ENCODE measurements at places on chromosomes 2 and 18.

DNA sequence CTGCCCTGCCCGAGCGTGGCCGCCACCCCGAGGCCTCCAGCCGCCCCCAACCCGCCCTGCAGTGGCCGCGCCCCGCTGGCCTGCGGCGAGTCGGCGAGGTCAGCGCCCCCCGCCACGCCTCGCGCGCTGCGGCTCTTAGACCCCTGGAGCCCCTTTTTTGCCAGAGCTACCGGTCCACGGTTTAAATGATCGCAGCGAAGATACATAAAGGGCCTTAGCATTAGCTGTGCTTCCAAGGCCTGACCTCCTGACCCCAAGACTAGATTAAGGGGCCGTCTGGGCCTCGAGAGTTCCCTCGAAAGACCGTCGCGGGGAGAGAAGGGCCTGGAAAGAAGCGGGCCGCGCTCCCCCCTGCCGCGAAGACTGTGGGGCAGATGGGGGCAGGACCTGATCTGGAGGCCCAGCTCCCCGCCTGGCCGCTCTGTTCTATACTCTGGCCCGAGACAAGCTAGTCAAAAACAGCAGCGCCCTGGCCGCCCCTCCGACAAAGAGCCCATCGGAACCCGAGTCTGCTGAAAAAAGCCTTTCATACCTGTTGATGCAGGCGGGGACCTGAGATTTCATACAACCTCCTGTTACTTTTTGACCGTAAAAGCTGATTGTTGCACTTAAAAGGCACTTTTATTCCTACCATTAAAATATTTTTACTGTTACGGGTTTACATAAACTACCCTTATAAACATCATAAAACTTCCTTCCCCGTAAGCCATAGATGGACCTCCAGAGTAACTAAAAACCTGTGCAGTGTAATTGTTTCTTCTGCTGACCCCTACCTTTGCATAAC, 68.7 kb upstream of the PSMD14 start:
- DNase-seq, result no peak

DNA sequence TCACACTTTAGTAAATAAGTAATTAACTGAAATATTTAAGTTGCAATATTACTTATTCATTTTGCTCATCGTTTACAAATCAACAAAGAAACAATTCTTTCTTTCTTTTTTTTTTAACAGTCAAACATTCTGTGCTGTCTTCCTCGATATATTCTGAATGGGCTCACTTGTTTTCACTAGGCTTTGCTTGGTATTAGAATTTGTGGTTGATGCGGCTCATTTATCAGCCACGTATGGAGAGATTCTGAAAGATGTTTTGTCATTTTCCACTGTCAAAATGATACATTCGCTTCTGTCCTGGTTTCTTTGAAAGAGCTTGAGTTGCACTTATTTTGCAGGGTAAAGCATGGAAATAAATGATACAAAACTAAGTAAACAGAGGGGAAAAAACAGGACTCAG, 323.7 kb downstream of the LRRTM1 start:
- DNase-seq, result no peak

GRCh38 chr2:217061916-217062505, 202.1 kb upstream of the TNP1 start:
- DNase-seq, result no peak

DNA sequence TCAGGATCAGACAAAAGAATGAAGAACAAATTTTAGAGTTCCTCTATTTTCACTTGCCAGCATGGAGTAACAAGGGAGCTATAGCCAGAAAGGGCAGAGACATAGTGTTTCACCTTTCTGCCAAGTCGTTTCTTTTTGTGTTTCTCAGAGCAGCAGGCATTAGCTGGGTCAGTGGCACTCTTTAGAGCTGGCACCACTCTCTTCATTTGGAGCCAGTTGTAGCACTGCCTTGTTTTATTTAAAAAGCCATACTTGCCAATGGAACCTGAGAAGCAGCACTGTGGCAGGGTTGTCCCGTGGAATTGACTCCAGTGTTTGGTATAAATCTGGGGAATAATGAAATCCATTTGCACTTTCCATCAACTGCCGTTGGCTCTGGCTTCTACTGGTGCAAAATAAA, 64.0 kb downstream of the LRRTM4 start:
- no peak for DNase-seq

DNA sequence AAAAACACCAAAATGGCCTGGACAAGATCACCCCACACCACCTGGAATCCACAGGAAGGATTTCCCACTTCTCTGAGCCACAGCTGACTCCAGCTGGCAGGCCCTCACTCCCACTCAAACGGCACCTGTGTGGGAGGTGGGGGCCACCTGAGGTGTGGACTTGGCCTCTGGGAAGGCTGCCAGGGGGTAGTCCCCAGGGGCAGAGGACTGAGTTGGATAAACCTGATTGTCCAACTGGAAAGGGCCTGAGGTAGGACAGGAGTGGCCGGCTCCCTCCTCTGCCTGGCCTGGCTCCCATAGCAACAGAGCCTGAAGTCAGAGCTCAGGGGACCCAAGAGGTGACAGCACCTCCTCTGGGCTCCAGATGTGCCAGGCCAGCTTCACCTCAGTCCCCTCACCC, 300.2 kb downstream of the CELF4 start:
- no peak for DNase-seq

DNA sequence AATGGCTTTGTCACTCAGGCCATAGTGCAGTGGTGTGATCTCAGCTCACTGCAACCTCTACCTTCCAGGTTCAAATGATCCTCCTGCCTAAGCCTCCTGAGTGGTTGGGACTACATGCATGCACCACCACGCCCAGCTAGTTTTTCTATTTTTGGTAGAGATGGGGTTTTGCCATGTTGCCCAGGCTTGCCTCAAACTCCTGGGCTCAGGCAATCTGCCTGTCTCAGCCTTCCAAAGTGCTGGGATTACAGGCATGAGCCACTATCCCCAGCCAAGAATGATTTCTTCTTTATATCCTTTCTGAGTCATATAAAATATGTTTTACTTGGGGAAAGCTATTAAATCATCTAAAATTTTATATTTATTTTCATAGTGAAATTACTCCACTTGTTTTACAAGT, 61.3 kb downstream of the CYBRD1 start:
- DNase-seq, result no peak

GRCh38 chr2:61431345-61431744, 39.5 kb downstream of the USP34 start:
- DNase-seq, result no peak

DNA sequence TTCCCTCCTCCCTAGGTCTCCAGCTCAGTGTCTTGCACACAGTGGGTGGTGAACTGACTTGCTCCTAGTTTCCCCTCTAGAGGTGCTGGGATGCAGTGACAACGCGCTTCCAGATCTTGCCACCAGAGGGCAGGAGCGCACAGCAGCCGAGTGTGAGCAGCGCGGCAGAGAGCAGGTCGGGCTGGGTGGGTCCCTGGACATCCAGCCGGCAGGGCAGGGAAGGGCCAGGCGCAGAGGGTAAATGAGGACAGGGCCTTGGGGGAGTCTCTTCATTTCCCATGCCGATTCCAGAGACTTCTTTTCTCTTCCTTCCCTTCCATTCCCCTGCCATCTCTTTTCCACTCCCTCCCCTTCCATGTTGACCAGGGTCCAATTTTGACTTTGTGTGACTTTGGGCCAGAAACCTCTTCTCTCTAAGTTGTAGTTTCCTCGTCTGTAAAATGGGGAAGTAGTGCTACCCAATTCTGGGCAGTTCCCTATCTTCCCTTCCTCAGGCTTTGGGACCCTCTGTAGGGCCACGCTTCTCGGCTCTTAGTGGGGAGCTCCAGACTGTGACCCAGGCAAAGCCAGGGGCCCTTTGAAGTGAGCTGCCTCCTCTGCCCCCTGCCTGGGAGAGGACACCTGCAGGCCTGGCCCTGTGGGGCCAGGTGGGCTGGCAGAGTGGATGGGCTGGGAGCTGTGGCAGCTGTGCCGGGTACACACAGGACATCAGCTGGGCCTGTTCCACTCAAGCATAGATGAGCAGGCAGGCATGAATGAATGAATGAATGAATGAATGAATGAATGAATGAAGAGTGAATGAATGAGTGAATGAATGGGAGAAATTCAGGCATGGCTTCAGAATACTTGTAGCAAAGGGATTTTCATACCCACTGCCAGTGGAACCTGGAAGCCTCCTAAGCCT, 43.3 kb upstream of the TAF1B start:
- peak; percentile 32 for DNase-seq

GRCh38 chr2:240457223-240458043, 22.0 kb downstream of the GPC1 start:
- DNase-seq, result no peak

- no peak for DNase-seq
Observed at GRCh38 chr2:165466386-165466785, 3.1 kb upstream of the CSRNP3 start.

GRCh38 chr2:160742667-160743066, 249.1 kb upstream of the RBMS1 start:
- no peak for DNase-seq

DNA sequence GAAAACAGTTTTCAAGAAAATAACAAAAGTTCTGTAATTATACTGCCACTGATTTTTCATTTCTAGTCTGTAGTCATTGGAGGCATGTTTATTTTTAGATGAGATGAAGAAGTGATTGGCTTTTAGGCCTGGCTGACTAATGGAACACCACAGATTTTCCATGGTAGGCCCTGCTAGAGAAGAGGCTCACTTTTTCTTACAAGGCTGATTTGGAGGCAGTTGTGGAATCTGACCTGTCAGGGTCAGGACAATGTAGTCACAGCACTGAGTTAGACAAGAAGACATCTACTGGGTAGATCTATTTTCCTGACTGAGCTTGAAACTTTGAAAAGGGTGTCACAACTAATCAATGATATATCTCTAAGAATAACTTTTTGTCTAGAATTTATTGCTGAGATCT, 43.9 kb downstream of the KDM3A start:
- no peak for DNase-seq

- DNase-seq, result no peak
Observed at GRCh38 chr18:644395-645004, 13.0 kb upstream of the TYMS start.

DNA sequence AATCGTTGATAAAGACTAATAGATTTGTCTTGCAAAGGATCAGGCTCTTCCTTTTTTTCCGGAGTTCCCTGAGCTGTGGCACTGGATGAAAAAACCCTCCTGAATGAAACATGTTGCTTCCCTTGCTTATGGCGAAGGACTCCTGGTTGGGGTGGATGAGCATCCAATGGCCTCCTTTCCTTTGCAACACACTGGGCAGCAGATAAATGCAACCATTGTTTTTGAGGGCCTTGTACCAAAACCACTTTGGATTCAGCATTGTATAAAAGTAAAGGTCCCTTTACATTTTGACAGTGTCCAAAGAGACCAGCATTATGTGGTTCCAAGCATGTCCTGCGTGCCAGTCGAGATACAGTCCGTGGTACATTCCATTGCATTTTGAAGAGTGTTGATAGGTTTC, 44.7 kb downstream of the FAM210A start:
- DNase-seq, result no peak

DNA sequence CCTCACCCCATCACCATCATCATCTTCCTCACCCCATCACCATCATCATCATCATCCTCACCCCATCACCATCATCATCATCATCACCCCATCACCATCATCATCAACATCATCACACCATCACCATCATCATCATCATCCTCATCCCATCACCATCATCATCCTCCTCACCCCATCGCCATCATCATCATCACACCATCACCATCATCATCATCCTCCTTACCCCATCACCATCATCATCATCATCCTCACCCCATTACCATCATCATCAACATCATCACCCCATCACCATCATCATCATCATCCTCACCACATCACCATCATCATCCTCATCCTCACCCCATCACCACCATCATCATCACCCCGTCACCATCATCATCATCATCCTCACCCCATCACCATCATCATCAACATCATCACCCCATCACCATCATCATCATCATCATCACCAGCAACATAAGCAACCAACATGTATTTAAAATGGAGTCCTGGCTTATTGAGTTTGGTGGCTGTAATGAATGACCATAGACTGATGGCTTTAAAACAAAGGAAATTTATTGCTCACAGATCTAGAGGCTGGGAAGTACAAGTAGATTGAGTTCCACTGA, 150.0 kb downstream of the DNER start:
- no peak for DNase-seq

DNA sequence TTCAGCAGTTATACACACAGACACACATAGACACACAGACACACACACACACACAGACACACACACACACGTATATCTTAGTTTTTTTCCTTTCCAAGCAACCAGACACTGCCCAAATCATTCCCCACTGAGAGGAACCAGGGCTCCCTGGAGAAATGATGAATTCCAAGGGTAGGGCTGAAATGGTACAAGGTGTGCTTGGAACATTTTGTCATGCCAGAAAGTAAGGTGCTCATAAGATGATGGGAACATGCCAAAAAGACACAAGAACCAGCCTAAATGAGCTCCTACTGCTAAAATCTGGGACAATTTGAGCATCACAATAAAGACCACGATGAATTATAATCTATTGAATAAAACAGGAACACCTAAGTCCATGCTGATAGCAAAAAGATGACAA, 103.3 kb downstream of the MEP1B start:
- no peak for DNase-seq

DNA sequence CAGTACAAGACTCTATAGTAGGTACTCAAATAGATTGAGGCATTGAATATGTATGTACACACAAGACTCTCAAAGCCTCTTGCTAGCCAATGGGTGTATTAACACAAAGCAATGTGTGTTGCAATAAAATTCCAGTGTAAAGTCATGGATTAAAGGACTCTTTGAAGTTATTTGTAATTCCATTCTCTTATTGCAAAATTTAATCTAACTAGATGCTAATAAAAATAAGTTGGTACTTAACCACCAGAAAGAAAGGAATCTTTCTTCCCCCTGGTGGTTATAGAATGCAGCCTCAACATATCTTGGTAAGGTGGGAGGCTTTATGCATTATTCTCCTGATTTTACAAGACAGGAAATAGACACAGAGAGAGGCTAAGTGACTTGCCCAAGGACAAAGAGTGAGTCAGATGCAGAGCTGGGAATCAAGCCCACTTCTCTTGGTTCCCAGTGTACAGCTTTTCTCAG, 18.0 kb downstream of the LRP1B start:
- peak; percentile 55 for DNase-seq

GRCh38 chr18:41996020-41996419, 41.0 kb downstream of the PIK3C3 start:
- DNase-seq, result no peak

- no peak for DNase-seq
Observed at GRCh38 chr2:186683341-186683740, 10.5 kb upstream of the FAM171B start.

- no peak for DNase-seq
Observed at GRCh38 chr2:190180313-190181122, 118.0 kb upstream of the MSTN start.

DNA sequence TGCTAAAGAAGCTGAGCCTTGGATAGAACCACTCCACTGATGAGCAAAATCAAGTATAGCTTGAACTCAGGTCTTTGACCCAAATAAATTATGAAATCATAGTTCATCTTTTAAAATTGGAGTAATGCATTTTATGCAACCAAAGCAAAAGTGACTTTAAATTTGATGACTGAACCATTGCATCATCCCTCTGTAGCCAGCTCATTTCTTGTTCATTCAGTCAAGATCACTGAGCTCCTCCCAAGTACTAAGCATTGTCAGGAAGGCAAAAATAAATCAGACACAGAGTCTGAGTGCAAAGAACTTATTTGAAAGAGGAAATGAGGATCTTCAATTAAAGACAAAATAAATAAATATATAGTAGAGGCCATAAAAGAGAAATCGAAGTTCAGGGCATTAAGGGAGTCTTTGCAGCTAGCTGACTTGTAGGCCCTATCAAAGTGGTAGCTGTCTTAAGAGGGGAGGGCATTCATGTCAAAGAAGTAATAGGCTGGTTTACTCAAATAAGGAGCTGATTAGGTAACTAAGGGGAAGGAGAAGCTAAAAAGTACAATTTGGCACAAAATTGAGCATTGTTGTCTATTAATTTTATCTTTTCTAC, 411.8 kb downstream of the MTX2 start:
- DNase-seq, result no peak

Data from fibroblast of skin of left biceps (primary cell).